ENCODE measurements at places on chromosomes 3 and 15.

GRCh38 chr15:67899596-67900283 lies 59.9 kb upstream of the RNU6-1 start:
- DNase-seq: no peak

DNA sequence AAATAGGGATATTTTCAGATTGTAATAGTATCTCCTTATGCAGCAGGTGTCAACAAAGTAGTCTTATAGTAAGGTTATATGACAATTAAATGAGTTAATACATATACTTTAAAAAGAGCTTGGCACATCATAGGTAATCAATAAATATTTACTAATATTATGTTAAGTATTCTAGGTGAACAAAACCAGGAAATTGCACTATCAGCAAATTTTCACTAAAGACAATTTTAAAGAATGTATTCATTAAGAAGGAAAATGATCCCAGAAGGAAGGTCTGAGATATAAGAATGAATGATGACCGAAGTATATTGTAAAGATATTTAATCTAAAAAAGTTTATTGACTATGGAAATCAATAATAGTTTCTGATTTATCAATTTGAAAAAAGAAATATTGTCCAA lies 281.9 kb downstream of the ADAMTSL3 start:
- DNase-seq: no peak

- no peak for DNase-seq
Observed at GRCh38 chr15:70955151-70955550, 62.5 kb downstream of the LRRC49 start.

- DNase-seq: no peak
Observed at GRCh38 chr3:144235489-144235888, 263.9 kb downstream of the DIPK2A start.

DNA sequence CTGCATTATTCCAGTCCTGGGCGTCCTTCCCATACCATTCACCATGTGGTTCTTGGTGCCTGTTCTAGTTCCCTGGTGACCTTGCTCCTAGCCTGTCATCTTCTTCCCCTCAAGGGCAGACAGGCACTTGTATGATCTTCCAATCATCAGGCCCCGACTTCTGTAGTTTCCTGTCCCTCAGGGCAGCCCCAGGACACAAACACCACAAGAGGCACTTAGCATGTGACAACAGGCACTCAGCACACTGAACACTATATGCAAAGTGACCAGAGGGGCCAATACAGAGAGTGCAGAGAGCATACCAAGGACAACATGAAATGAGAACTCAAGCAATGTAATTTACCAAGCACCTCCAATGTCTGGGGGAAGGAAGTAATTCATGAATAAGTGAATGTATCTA lies 17.9 kb downstream of the TMEM40 start:
- DNase-seq: no peak

GRCh38 chr3:15635121-15635661 lies 33.6 kb downstream of the BTD start:
- no peak for DNase-seq

- DNase-seq: no peak
Observed at GRCh38 chr3:108021533-108021932, 69.3 kb downstream of the CD47 start.

DNA sequence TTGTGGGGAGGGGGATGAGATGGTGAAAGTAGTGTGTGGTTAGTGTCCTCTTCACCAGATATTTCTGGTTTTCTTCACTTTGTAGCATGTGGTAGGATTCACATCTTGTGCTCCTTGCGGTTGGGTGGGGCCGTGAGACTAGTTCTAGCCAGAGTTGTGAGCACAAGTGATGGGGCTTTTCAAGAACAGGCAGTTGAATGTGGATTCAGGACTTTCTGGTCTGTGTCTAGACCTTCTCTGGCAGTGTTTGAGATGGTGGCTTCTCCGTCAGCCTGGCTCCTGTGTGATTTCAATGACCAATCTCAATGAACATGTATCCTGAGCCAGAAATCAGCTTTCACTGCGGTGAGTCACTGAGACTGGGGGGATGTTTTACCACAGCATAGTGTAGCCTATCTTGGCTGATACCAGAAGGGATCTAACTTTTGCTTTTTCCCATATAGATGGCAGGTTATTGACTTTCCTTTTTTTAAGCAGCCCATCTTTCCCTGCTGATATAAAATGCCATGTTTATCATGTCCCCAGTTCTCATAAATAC lies 82.6 kb downstream of the RPLP1 start:
- DNase-seq: no peak

- DNase-seq: no peak
Observed at GRCh38 chr3:117047951-117048705, 338.5 kb downstream of the TUSC7 start.

- no peak for DNase-seq
Observed at GRCh38 chr3:38739931-38740330, 76.1 kb downstream of the SCN10A start.

DNA sequence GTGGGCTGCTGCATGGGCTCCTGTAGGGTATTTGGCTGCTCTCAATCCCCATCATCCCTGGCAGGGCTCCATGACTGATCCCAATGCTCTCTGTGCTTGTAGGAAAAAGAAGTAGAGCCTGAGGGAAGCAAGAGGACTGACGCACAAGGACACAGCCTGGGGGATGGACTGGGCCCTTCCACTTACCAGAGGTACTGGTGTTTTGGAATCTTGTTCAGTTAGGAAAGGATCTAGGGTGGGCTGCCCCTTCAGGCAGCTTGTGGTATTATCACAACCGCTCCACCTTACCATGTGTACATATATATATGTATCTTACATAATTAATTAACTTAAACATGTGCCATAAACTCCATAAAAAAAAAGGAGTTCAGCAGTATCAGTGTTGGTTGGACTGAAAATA lies 1.3 kb downstream of the SLC28A2 start:
- DNase-seq: no peak

GRCh38 chr3:126533506-126533905 lies 9.6 kb downstream of the CHST13 start:
- DNase-seq: no peak

DNA sequence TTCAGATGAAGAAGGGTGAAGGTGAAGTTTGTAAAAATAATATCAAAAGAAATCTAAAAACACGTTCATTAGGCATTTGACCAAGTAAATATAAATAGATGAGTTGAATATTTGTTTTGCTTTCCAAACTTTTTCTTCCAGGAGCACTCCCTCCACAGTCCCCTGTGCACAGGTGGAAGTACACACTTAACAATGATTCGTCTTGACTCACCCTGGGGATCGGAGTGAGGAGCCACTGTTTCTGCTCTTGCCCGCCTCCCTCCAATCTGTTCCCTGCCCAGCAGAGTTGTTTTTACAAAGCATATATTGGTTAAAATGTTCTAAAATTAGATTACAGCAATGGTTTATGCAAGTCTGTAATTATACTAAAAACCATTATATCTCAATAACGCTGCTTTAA lies 175.1 kb downstream of the PTPRG start:
- DNase-seq: no peak

DNA sequence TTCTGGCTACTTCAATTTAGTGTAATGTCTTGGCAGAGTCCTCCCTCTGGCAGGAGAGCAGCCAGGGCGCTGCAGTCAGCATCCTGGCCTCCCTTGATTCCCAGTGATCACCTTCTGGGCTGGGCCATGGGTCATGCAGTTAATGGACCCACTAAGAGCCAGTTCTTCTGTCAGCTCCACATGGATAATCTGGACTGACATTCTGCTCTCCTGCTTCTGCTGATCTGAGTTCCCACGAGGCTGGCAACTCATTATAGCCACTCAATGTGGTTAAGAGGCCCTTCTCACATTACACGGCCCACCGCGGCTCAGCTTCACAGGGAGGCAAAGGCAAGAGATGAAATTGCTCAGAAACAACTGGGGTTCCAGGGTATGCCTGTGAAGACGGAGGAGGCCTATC lies 94.0 kb downstream of the WDR76 start:
- no peak for DNase-seq

Data from endothelial cell (in vitro differentiated cells).